Cardiac septum (tissue), 1 donor: ENCODE measurements at places on chromosomes 7 and 10. TPM values are rescaled to one million over a fixed set of nuclear protein-coding genes. Genes with fewer than 3 reads are reported as not detected.

The PRLHR gene
- total RNA-seq = not detected

The PCLO gene
- total RNA-seq = 3.2 TPM

GRCh38 chr7:1498370-1499305, 5.6 kb downstream of the INTS1 start:
- no peak for DNase-seq

The RET gene
- total RNA-seq = 0.94 TPM

- no peak for DNase-seq
Observed at GRCh38 chr10:112950714-112951358, 789 bp downstream of the TCF7L2 start.

DNA sequence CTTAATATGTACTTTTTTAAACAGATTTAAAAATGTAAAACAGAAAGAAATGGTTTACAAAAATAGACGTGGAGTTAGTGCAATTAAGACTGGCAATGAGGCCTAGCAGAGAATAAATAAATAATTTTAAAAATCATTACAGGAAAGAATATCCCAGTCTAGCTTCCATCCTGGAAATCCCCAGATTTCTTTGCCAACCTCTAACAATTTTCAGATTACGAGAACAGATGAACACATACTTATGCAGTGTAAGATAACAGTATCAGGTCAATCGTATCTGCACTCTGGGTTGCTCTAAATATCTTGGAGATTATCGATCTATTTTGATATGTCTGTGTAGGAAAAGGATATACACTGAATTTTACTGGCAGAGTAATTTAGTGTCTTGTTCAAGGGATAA, 210.5 kb downstream of the SEMA3A start:
- no peak for DNase-seq

- DNase-seq = no peak
Observed at GRCh38 chr10:34489973-34490745, 324.9 kb downstream of the PARD3 start.

The ASIC3 gene
- 5.2 TPM for total RNA-seq

The TBXAS1 gene
- 4.3 TPM for total RNA-seq

- DNase-seq = peak; percentile 54
Observed at GRCh38 chr10:1393481-1393880, 337.3 kb downstream of the WDR37 start.
